ENCODE measurements at places on chromosomes 4 and X.

GRCh38 chr4:128385683-128386304 is 98.2 kb upstream of the PGRMC2 start:
- DNase-seq, result no peak

GRCh38 chr4:153204728-153205648 is 745 bp downstream of the TRIM2 start:
- DNase-seq, result peak; percentile 47

DNA sequence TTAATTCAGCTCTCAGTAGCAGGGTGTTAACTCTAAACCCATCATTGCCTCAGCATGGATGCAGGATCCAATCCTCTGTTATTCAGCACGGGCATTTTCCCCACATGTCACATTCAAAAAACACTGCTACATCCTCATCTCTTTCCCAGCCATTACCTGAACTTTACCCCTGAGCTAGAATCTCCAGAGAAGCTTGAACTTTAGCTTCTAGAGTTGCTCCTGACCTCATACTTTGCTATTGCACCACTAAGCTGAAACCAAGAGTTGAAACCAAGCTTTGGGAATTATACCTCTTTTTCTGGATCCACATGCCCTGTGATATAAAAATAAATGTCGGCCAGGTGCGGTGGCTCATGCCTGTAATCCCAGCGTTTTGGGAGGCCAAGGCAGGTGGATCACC is 90.7 kb downstream of the SHROOM3 start:
- no peak for DNase-seq

DNA sequence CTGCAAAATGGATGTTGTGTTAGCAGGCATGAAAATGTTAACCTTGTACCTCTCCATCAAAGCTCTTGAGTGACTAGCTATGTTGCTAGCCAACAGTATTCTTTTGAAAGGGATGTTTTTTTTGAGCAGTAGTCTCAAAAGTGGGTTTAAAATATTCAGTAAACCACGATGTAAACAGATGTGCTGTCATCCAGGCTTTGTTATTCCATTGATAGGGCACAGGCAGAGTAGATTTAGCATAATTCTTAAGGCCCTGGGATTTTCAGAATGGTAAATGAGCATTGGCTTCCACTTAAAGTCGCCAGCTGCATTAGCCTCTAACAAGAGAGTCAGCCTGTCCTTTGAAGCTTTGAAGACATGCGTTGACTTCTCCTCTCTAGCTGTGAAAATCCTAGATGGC is 18.4 kb downstream of the FGF2 start:
- no peak for DNase-seq

- DNase-seq, result no peak
Observed at GRCh38 chr4:80446664-80447063, 111.1 kb downstream of the CFAP299 start.

GRCh38 chr4:140092094-140092851 is 61.7 kb downstream of the MAML3 start:
- no peak for DNase-seq

DNA sequence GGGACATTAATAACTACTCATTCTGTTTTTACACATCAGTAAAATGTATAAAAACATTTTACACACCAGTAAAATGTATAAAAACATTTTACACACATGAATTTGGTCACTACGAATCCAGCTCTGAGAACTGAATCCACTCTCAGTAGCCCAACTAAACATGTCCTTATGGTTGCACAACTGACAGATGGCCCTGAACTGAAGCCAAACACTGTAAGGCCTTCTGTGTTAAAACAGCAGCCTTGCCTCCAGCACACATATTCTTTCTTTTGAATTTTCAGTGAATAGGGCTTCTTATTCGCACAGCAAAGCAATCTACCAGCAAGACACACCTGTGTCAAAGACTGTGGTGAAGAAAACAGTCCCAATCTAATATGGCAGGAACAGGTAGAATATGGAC is 169.9 kb upstream of the FMR1 start:
- no peak for DNase-seq

DNA sequence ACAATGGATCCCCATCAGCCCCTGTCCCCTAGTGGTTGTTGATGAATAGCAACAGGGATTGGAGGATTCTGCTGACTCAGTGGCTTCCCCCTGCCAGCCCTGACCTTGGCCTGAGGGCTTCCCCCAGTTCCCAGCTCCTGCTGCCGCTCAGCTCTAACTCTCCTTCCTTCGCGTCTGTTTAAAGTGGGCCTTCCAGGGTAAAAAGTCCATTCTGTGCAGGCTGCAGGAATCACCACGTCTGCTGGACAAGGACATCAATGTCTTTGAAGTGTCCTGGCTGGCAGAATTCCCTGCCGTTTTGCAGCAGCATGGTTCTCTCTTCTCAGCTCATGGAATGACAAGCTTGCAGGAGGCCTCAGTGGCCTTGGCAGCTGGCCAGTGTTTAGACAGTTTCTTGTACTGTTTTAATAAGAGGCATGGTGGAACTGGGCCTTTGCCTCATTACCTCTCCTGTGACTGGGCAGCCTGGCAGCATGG is 152.5 kb upstream of the STX18 start:
- no peak for DNase-seq

DNA sequence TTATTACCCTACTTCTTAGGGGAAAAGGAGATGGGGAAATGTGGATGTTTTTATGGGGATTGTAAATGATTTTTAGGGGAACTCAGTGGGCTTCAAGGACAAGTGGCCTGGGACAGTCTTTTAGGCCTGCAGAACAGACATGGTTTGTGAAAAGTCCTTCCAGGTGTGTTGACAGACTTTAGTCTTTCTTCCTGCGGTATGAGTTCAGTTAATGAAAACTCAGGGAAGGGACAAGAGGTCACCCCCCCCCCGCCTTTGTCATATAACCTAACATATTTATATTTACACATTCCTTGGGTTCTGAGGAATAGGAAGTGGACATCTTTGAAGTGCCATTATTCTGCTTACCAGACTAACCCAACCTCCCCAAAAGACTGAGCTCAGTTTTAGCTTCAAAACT is 31.8 kb downstream of the METAP1 start:
- DNase-seq, result no peak
